ENCODE measurements at places on chromosomes 16 and 17.

DNA sequence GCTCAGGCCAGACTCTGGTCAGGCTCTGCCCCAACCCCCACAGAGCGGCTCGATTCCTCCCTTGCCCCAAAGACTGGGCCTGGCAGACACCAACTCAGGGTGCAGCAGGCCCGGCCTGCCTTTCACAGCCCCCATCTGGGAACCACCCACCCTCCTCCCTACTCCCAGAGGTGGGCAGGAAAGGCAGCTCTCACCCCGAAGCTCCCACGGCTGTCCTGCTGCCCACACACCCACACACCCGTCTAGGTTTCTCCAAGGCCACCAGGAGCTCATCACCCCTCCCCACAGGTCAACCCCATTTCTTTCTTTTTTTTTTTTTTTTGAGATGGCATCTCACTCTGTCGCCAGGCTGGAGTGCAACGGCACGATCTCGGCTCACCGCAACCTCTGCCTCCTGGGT lies 3.8 kb downstream of the CEP131 start:
- no peak for DNase-seq

GRCh38 chr16:86107215-86107825 lies 208.4 kb downstream of the IRF8 start:
- DNase-seq = no peak

DNA sequence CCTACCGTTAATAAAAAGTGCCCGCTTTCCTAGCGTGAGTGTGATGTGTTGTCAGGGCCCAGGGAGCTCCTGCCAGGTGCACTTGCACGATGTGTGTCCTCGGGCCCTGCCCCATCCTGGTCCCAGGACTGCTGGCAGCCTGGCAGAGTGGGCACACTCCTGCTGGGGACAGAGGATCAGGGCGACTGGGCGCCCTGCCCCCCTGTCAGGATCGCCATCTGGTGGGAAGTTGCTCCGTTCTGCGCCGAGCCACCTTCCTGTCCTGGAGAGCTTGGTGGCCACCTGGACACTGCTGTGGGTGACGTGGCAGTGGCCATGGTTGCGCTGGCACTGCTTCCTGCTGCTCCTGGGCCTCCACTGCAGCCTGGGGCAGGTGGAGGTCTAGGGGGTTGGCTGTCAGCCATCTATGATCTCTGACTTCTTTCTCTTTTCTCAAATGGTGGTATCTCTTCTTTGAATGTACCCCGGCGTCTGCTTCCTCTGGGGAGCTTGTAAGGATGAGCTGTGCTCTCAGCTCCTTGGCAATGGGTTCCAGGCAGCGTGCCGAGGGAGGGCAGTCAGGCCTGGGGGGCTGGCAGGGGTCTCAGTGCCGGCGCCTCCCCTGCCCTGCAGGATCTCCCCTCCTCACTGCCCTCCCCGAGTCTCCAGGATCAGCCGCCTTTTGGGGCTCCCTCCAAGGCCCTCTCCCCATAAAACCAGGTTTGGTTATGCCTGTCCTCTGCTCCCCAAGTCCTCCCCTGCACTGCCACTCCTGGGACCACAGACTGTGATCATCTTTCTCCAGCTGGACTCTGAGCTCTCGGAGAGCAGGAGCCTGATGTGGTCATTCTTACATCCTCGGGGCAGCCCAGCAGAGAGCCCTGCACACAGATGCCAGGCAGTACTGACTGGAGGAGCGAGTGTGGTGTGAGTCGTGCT lies 76.9 kb downstream of the AMFR start:
- DNase-seq = no peak

DNA sequence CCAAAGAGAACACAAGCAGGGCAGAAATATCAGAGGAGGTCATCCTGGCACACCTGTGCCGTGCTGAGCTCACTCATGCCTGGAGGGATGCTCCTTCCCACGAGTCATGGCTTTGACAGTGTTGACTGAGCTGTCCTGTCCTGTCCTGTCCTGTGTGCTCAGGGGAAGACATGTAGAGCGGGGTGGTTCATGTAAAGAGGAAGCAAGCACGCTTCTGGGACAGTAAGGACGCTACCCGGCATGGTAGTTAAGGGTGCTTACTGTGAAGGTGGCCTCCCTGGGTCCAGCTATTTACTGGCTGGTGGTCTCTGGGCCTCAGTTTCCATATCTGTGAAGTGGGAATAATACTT lies 398 bp downstream of the LGALS9 start:
- DNase-seq = no peak

- no peak for DNase-seq
Observed at GRCh38 chr17:59666235-59666634, 41.0 kb downstream of the PTRH2 start.

DNA sequence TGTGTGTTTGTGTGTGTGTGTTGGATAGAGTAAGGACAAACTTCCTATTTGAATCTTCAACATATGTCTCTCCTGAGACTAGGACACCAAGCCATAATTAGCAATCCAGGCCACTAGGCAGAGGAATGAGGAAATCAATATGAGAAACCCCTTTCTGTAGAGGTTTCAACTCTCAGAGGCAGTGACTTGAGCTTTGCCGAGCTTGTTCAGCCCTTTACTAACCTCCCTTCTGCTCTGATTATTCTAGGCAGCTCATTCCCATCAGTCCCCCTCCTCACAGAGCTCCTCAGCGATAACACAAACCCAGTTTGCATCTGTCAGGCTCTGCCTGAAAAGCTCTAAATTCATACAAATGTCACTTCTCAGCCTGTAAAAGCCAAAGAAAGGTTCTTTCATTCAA lies 1030.3 kb downstream of the CDH8 start:
- no peak for DNase-seq

- no peak for DNase-seq
Observed at GRCh38 chr17:59561042-59561441, 4.4 kb upstream of the DHX40 start.

DNA sequence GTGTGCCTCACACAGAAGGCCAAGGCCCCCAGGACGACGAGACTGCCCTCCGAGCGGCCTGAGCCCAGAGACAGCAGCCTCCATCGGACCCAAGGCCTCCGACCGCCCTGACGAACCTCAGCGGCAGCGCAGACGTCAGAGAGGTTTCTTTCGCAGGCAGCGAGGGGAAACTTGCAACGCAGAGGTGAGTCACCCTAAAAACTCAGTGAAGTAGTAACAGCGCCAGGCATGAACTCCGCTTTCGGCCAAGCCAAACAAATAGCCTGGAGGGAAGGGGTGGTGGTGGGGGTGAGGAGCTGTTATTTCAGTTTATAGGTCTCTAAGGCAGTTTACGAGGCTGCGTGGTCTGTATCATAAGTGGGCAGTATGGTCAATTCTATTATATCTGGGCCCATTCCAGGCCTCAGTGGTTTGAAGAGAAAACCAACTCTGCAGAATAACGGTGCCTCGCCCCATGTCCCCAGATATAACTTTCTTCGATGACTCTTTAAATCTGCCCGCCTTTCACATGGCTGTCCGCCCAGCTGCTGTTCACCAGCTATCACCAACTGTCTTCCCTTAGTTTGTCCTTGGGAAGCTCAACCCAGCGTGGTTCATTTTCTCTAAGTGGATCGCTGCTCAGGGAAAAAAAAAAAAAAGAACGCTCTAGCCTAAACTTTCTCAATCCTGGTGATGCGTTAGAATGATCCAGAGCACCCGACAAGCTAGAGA lies 43.5 kb upstream of the FOXF1 start:
- DNase-seq = no peak

GRCh38 chr17:77420804-77421629 lies 280.2 kb downstream of the SEC14L1 start:
- DNase-seq = no peak

DNA sequence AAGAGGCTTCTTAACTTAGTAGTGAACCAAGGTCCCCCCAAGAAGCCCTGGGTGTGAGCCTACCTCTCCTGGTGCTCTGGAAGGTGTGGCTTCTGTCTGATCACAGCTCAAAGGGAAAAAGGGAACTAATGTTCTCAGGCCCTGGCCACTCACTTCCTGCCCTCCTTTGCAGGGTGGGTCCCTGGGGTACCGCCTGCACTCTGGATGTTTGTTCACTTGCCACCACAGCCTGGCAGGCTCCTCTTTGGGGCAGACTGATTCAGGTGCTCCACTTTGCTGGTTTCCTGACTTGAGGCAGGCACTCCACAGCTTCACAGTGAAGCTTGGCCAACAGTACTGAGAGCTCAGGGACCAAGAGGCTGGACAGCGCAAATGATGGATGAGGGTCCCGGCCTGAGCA lies 5.9 kb upstream of the MYO15A start:
- DNase-seq = no peak

DNA sequence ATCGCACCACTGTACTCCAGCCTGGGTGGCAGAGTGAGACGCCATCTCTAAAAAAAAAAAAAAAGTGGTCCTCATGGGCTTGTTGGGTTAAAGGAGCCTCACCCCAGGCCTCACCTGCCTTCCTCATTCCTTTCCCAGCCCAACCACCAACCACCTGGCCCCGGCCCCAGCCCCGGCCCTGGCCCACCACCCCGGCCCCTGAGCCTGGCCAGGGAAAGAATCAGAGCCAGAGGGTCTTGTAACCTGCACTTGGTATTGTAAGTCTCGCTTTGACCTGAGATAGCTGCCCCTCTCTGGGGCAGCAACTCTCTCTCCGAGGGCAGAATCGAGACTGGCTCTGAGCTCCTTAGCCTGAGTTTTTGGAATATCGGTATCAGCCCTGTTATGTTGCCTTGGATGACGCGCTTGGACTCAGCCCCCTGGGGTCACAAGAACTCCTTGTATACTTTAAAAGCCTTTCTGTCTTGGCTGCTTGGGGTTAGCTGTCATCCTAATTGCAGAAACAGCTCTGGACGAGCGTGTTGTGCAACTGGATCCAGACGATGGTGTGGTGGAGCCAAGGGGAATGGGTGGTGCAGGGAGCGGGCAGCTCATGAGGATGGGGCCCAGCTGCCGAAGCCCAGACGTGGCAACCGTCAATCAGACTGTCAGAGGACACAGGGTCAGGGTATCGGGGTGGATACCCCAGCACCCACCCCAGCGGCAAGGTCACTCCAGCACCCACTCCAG lies 14.6 kb downstream of the SMTNL2 start:
- DNase-seq = no peak

GRCh38 chr17:74599023-74599399 lies 6.9 kb upstream of the CD300LD start:
- no peak for DNase-seq

Data from stimulated activated CD4-positive, alpha-beta T cell treated with anti-CD3 and anti-CD28 coated beads, Interleukin-1b, Interleukin-23, amount 100 ng/mL, for 48 hours (primary cell).